Daoy (cell line): ENCODE measurements at places on chromosomes 3 and 15. TPM values are rescaled to one million over a fixed set of nuclear protein-coding genes. Genes with fewer than 3 reads are reported as not detected.

DNA sequence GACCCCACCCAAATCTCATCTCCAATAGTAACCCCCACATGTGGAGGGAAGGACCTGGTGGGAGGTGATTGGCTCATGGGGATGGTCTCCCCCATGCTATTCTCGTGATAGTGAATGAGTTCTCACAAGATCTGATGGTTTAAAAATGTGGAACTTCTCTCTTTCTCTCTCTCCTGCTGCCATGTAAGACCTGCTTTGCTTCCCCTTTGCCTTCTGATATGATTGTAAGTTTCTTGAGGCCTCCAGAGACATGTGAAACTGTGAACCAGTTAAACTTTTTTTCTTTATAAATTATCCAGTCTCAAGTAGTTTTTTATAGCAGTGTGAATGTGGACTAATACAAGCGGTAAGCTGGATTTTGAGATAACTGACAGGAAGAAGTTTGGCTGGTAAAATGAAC, 60.3 kb upstream of the MBNL1 start:
- no peak for DNase-seq

The C3orf22 gene
- not detected in 2 replicates for total RNA-seq

GRCh38 chr15:98123297-98123696, 162.8 kb downstream of the ARRDC4 start:
- DNase-seq: no peak

GRCh38 chr3:176953106-176954060, 243.9 kb downstream of the TBL1XR1 start:
- peak; percentile 19 for DNase-seq

The CAPN3 gene
- total RNA-seq: 0.06 TPM in 1 of 2 replicates, not detected in the other

GRCh38 chr15:61796056-61796455, 264.2 kb downstream of the VPS13C start:
- peak; percentile 11 for DNase-seq

DNA sequence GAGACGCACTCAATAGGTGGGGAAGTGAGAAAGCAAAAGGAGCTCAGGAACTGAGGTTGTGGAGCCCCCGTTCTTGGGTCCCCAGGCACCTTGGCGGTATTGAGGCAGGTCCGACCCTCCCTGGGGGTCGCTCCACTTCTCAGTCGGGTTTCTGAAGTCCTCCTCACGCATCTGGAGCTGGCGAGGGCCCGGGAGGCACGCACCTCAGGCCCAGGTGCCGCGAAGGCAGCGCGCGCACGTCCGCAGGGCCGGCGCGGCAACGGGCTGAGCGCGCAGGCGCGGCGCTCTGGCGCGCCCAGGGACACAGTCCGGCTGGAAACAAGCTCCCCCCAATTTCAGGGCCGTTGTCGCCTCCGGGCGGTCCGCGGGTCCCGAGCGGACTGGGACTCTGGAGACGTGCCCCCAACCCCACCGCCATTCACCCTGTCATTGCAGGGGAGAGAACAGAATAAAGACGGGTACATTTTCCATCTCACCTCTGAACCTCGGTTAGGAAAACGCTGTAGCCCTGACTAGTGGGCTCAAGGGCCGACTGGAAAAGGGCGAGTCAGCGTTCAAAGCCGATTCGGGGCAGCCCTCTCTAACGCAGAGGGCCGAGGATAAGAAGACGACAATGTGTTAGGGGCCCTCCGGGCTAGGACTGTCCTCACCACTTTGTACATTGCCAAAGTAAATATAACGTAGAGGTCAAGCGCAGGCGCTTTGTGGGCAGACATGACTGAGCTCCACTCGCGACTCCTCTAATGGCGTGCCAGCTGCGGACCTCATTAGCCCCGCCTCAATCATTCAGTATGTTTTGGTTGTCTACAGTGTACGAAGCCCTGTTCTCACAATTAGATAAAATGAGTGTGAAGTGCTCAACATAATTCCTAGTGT, at the start of gene ZNF770:
Gene ZNF770 (minus strand): TSS at position 261 of the 876 bp plus-strand sequence. CDS start 4,853 bp downstream, outside the sequence.
- DNase-seq: peak; percentile 83

- no peak for DNase-seq
Measured at GRCh38 chr3:60551455-60552209, 699.6 kb downstream of the FHIT start.

The DAPK2 gene
- total RNA-seq: 1.5 and 1.9 TPM in 2 replicates

The SPTSSB gene
- total RNA-seq: not detected in 2 replicates

DNA sequence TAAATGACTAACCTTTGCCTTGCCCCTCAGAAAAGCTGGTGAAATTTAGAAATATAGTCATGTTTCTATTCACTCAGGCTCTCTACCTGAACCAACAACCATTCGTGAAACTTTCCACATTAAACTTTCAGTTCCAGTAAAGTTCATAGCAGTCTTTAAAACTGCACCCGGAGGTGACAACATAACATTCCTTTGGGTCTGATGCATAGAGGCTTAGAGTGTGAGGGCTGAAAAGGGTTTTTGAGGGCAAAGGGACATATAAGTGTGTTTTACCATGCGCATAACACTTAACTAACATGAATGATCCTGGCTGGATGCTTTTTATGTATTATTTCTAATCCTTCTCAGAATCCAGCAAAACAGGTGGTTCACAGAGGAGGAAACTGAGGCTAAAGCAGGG, 471.7 kb upstream of the MCTP2 start:
- peak; percentile 53 for DNase-seq

DNA sequence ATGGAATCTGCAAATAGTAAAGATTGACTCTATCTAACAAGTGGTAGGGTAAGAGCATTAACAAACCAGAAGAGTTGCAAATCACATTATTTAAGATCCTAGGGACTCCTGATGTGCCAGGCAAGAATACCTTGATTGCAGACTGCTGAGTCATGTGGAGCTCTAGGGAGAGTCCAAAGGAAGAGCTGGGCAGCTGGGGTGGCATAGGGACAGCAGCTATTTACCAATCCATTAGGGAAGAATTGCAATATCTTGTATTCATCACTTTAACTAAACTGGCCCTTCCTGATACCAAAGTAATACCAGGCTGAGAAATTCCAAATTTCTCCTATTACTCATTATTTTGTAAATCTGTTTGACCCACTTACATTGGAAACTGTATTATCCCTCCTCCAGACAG, 52.2 kb upstream of the ACP3 start:
- no peak for DNase-seq

- no peak for DNase-seq
Measured at GRCh38 chr3:122214711-122215110, 31.2 kb downstream of the CASR start.

DNA sequence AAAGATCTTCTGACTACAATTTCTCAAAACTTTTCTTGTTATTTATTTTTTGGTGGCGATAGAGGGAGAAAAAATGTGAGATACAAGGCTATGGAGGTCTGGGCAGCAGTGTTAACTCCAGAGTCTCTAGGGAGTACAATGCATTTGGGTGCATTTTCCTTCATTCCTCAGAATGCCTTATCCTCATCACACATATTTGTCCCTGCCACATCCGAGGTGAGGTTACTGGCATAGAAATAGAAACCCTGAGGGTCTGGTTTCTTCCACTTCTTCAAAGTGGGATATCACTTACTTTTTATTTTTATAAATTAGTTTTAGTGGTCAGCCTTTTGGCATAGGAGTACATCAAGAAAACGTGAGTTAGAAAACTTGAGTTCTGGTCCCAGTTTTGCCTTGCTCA, 150.4 kb downstream of the TIGIT start:
- no peak for DNase-seq

The SAMD7 gene
- total RNA-seq: not detected in 2 replicates

- DNase-seq: no peak
Measured at GRCh38 chr3:114686621-114687020, 392.8 kb downstream of the TIGIT start.

- peak; percentile 35 for DNase-seq
Measured at GRCh38 chr3:122975924-122976293, 51.7 kb downstream of the SEMA5B start.

The ADAMTS9 gene
- 3.1 and 3.3 TPM in 2 replicates for total RNA-seq

GRCh38 chr3:34011171-34012101, 213.0 kb downstream of the PDCD6IP start:
- peak; percentile 5 for DNase-seq
